ENCODE measurements at places on chromosomes 6 and 20. TPM values are rescaled to one million over a fixed set of nuclear protein-coding genes. Genes with fewer than 3 reads are reported as not detected.

CLPSL1 gene
- not detected for total RNA-seq

LPA gene
- not detected for total RNA-seq

CTAGE9 gene
- total RNA-seq, result not detected

SLC17A3 gene
- not detected for total RNA-seq

PRL gene
- total RNA-seq, result not detected

PRDM13 gene
- not detected for total RNA-seq

Data from left cardiac atrium (tissue), 4 donors.